ENCODE measurements at places on chromosomes 12 and 14.

DNA sequence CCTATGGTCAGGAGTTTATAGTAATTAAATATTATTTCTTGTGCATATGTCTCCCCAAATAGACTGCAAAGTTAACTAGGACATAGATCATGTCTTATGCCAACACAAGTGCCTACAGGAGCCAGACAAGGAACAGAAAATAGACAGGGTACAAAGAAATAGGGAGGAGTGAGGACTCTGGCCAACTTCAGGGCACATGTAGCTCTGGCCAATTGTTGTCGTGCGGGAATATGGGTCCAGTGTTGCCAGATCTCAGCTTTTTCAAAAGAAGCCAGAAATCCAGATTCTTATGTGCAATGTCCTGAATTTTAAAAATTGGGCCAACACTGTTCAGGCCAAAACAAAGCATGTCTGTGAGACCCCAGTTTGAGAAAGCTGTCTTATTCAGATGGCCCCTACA is 68.7 kb downstream of the RFX4 start:
- DNase-seq = no peak

DNA sequence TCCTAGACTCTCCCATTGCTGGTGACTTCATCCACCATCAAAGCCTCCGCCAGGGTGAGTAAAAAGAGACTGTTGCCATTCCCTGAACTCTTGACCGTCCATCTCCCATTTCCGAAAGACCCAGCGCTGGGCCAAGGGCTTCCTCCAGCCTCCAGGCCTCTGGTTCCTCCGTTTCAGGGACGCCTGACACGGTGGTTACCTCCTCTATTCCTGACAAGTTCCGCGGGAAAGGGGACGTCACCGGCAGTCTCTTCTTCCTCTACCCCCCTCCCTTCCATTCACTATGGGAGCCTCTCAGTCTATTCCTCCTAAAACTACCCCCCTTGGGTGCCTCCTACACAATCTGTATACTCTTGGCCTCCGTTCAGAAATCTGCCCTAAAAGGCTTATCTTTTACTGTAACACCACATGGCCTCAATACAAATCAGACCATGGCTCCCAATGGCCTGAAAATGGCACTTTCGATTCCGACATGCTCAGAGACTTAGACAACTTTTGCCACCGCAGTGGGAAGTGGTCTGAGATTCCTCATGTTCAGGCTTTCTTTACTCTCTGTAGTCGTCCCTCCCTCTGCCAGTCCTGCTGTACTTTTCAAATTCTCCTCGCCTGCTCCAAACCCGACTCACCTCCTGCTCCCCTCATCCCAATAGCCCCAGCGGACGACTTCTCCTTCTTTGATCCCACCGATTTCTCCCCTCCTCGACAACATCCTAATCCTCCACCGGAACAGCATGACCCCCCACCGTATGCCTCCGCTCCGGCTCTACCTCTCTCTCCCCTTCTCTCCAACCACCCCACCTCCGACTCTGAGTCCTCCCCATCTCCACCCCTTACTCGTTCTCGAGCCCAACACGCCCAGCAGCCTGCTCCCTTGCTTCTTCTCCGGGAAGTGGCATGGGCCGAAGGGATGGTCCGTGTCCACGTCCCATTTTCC is 70.4 kb downstream of the MOK start:
- DNase-seq = no peak

GRCh38 chr14:84579292-84579691 is 950.7 kb upstream of the FLRT2 start:
- DNase-seq = no peak

DNA sequence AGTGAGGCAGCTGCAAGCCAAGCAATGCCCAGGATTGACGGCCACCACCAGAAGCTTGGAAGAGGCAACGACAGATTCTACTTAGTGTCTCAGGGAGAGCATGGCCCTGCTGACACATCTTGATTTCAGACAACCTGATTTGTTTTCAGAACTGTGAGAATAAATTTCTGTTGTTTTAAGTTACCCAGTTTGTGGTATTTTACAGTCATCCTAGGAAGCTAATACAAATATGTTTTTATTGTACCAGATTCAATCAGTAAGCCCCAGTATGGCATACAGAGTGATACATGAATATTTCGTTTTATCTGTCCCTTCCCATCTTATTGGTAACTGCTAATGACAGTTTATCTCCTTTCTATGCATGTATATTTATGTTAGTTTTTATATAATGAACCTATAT is 62.3 kb downstream of the SAMD4A start:
- no peak for DNase-seq

DNA sequence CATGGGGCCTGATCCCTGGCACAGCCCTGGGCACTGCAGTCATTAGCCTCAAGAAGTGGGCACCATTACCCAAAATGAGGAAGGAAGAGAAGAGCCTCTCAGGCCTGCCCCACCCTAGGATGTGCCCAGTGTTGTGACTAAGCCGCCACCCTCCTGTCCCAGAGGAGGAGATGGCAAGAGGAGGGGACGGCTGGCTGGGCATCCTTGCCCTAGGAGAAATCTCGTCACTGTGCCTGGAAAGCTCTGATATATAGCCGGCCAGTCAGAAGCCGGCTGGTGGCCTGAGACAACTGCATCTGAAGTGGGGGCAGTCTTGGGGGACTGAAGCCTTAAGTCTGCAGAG is 115.2 kb downstream of the LGMN start:
- no peak for DNase-seq

GRCh38 chr12:124208489-124208888 is 86.4 kb upstream of the RFLNA start:
- no peak for DNase-seq

- DNase-seq = no peak
Measured at GRCh38 chr12:41514907-41515306, 326.8 kb downstream of the PDZRN4 start.

Measured in vagina (tissue), 2 donors.